ENCODE measurements at places on chromosomes 5 and 9. TPM values are rescaled to one million over a fixed set of nuclear protein-coding genes. Genes with fewer than 3 reads are reported as not detected.

The ADAMTS6 gene
- total RNA-seq: 8.9 TPM

The OBP2B gene
- not detected for total RNA-seq

The DDX46 gene
- total RNA-seq: 84.1 TPM

The TAF11L10 gene
- total RNA-seq: not detected

The ELAVL2 gene
- not detected for total RNA-seq

The ANGPTL2 gene
- total RNA-seq: 19.6 TPM

The PCDHGA3 gene
- 9.2 TPM for total RNA-seq

The ABO gene
- 4.8 TPM for total RNA-seq

The LCN9 gene
- not detected for total RNA-seq

The TRPM3 gene
- total RNA-seq: 3.3 TPM

GRCh38 chr9:14293801-14294200 lies 20.1 kb downstream of the NFIB start:
- no peaks in the 10 kb centered on the region for H3K27me3 ChIP-seq
- peak overlapping the region; percentile 24 for H3K27ac ChIP-seq
- H3K4me1 ChIP-seq: no peaks in the 10 kb centered on the region
- H3K36me3 ChIP-seq: no peaks in the 10 kb centered on the region

DNA sequence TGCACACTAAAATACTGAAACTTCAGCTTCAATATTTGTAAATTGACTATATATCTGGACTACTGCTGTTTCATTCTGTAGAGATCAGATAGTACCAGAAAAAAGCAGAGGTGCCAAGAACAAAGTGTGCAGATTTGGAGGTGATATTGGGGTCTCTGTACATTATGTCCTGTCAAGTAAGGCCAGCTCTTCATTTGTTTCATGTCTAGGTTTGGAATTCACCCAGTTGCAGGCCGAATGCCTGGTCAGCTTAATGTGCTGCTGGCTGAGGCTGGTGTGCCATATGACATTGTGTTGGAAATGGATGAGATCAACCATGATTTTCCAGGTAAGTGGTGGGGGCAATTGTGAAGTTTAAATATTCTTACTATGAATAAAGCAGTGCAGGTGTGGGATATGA lies 96.9 kb downstream of the NNT start:
- no peak overlapping the region for H3K27ac ChIP-seq
- no peak for DNase-seq
- H3K4me3 ChIP-seq: no peak overlapping the region
- H3K27me3 ChIP-seq: no peaks in the 10 kb centered on the region

DNA sequence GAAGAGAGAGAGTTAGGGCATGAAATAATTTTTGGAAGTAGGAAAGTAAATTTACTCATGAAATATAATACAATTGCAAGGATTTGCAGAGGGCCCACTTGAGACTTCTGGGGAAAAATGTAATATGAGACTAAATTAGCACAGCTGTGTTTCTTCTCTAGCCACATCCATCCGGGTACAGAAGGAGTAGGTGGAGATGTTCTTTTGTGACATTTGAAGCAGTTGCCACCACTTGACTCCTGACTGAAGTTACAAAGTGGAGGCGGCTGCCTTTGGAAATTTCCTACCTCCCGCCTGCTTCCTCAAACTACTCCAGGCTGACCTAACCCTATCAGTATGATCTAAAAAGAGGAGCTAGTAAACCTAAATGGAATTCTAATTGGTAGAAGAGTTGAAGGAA lies 58.1 kb upstream of the SHISAL2B start:
- no peaks in the 10 kb centered on the region for H3K36me3 ChIP-seq
- no peaks in the 10 kb centered on the region for H3K4me1 ChIP-seq
- H3K27me3 ChIP-seq: no peaks in the 10 kb centered on the region
- no peak overlapping the region for H3K27ac ChIP-seq

- no peak overlapping the region for H3K27ac ChIP-seq
- H3K4me3 ChIP-seq: no peak overlapping the region
- peaks cover 96% of the 10 kb centered on the region for H3K36me3 ChIP-seq
- no peak for DNase-seq
- H3K27me3 ChIP-seq: no peaks in the 10 kb centered on the region
Measured at GRCh38 chr9:113183956-113184488, 33.2 kb downstream of the SLC31A2 start.

DNA sequence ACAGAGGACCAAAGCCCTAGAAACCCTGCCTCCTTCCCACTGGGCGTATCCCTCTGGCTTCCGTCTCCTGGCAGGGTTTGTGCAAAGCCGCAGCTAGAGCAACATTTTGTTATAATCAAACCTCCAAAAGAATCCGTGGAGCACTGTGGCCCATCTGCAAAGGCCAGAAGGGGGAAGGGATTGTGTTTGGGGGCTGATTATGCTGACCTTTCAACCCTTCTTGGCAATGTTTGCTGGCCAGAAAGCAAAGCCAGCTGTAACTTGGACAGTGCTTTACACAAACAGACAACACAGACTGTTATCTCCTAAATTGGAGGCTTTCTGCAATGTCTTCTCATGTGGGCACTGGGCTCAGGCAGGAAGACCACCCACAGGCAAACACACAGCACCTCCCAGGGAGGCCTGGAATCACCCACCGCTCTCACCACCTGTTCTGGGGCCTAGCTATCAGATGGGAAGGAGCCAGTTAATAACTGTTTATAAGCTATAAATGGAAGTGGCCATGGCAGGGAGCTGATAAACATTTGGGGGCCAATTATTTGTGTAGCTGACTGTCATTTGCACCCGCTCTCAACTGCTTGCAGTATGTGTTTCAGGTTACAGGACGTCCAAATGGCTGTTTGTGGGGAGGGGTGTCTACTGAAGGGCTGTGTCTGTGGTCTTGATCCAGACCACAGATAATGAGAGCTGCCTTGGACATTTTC lies 121.6 kb upstream of the ERCC6L2 start:
- no peaks in the 10 kb centered on the region for H3K27me3 ChIP-seq
- H3K4me3 ChIP-seq: no peak overlapping the region
- H3K36me3 ChIP-seq: no peaks in the 10 kb centered on the region
- H3K27ac ChIP-seq: no peak overlapping the region
- DNase-seq: no peak

- H3K27me3 ChIP-seq: no peaks in the 10 kb centered on the region
- no peak for DNase-seq
- no peak overlapping the region for H3K4me3 ChIP-seq
- H3K36me3 ChIP-seq: no peaks in the 10 kb centered on the region
- H3K27ac ChIP-seq: no peak overlapping the region
Measured at GRCh38 chr5:9340085-9340484, 205.8 kb downstream of the SEMA5A start.

- no peaks in the 10 kb centered on the region for H3K36me3 ChIP-seq
- no peak overlapping the region for H3K27ac ChIP-seq
- no peak overlapping the region for H3K4me3 ChIP-seq
- no peaks in the 10 kb centered on the region for H3K27me3 ChIP-seq
- no peaks in the 10 kb centered on the region for H3K4me1 ChIP-seq
Measured at GRCh38 chr9:111759762-111760639, 34.7 kb downstream of the SHOC1 start.

- peak overlapping the region; percentile 49 for H3K27ac ChIP-seq
- no peaks in the 10 kb centered on the region for H3K36me3 ChIP-seq
- H3K4me1 ChIP-seq: peaks cover 19% of the 10 kb centered on the region
- H3K4me3 ChIP-seq: no peak overlapping the region
- no peaks in the 10 kb centered on the region for H3K27me3 ChIP-seq
Measured at GRCh38 chr9:6433410-6433809, 20.4 kb downstream of the UHRF2 start.

- H3K27ac ChIP-seq: no peak overlapping the region
- no peak for DNase-seq
- H3K27me3 ChIP-seq: no peaks in the 10 kb centered on the region
- H3K4me1 ChIP-seq: no peaks in the 10 kb centered on the region
Measured at GRCh38 chr9:137570566-137570965, 8.2 kb downstream of the DPH7 start.

DNA sequence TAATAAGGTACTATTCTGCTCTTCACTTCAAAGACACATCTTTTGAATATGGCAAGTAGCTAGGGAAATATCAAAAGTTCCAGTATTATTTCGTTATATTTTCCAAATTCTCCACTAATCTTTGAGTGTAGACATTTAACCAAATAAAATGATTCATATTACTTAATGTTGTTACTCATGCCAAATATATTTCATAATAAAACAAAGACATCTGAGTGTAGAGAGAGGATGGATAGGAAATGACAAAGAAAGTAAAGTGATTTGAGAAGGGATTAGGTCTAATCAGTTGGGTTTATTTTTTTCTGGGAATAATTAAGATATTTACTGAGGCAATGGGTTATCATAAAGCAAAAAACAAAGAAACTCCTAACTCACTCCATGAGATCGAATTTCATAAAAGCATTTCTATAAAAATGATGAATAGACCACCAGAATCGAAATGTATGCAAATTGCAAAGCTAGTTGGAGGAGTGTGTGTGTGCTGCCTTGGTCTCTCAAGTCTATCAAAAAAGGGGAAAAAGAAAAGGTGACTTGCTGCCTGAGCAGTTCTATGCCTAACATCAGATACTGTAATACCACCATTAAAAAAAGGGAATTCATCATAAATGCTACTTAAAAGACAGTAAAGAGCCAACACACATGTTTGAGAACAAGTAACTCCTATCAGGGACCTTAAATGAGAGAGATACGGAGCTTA lies 255.5 kb downstream of the PDE4D start:
- H3K27me3 ChIP-seq: no peaks in the 10 kb centered on the region
- no peaks in the 10 kb centered on the region for H3K4me1 ChIP-seq
- H3K27ac ChIP-seq: no peak overlapping the region
- H3K4me3 ChIP-seq: no peak overlapping the region
- no peaks in the 10 kb centered on the region for H3K36me3 ChIP-seq

DNA sequence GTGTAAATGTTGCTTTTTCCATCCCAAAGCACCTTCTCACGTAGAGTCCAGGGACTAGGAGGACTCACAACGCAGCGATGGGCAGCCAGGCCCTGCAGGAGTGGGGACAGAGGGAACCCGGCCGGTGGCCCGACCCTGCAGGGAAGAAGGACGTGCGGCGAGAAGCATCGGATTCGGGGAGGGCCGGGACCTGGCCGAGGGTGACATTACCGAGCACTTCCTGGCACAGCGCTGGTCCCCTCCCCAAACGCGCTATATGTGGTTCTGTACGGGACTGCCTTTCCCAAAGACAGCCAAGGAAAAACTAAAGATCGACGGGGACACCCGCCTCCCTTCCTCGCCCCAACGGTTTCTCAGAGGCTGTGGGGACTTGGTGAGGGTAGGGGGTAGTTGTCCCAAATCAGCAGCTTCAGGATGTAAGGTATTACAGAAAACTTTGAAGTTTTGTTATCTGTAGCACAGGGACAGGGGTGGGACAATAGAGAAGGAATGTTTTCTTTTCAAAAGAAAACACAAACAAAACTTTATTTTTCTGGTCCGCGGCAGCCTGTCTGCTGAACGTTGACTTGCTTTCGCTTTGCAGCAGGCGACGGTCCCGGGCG lies 887 bp upstream of the MAP3K1 start:
- no peaks in the 10 kb centered on the region for H3K36me3 ChIP-seq
- H3K4me3 ChIP-seq: peak overlapping the region; percentile 91
- no peak for DNase-seq

DNA sequence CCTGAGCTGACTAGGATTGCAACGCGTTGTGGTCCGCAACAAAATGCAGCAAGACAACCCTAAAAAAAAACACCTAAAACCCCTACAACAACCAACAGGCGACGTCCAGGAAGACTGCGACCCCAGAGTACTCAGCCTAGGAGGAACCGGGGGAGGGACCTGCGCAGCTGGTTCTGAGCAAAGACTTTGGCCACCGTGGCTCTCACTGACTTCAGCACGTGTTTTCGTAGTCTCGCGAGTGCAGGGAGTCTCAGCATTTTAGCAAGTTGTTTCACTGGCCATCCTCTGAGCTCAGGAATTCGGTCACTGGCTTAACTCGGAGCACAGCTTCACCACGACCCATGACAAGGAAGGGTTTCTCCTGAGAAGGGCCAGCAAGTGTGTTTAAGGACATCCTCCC lies 8.6 kb upstream of the ZDHHC11 start:
- no peak for DNase-seq
- H3K4me1 ChIP-seq: no peaks in the 10 kb centered on the region
- H3K36me3 ChIP-seq: peaks cover 18% of the 10 kb centered on the region
- no peaks in the 10 kb centered on the region for H3K27me3 ChIP-seq

DNA sequence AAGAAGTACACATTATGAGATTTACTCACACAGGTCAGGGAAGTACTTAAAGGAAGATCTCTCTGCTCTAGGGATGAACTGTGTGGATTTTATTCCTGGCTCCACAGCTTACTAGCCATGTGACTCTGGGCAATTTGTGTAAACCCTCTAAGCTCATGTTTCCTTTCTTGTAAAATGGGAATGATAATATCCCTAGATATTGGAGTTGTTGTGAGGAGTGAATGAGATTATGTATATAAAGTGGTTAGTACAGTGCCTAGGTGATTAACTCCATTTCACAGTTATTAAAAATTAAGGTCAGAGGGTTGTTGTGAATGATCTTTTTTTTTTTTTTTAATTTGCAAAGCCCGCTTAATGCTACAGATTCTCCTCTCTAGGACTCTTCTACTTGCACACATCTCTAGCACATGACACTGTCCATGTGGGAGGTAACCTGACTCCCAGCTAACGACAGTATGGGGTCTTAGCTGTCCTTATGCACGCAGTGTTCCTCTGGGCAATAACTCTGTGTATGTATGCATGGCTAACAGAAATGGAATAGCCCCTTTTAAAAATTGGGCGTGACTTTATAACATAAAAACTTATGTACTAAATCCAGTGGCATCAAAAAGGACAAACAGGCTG lies 23.9 kb upstream of the MYOT start:
- no peaks in the 10 kb centered on the region for H3K36me3 ChIP-seq
- H3K4me1 ChIP-seq: no peaks in the 10 kb centered on the region
- no peak for DNase-seq
- no peak overlapping the region for H3K27ac ChIP-seq

GRCh38 chr5:1101961-1102713 lies 9.7 kb downstream of the SLC12A7 start:
- H3K36me3 ChIP-seq: no peaks in the 10 kb centered on the region
- no peak for DNase-seq
- H3K27me3 ChIP-seq: no peaks in the 10 kb centered on the region

GRCh38 chr9:127424676-127424999 lies 456 bp downstream of the ZNF79 start:
- H3K4me1 ChIP-seq: peaks cover 28% of the 10 kb centered on the region
- peaks cover 19% of the 10 kb centered on the region for H3K36me3 ChIP-seq
- H3K27me3 ChIP-seq: no peaks in the 10 kb centered on the region
- DNase-seq: no peak
- H3K27ac ChIP-seq: peak overlapping the region; percentile 79

GRCh38 chr9:73845954-73846690 lies 651.0 kb upstream of the RORB start:
- H3K27me3 ChIP-seq: no peaks in the 10 kb centered on the region
- H3K27ac ChIP-seq: no peak overlapping the region
- no peak overlapping the region for H3K4me3 ChIP-seq
- H3K4me1 ChIP-seq: no peaks in the 10 kb centered on the region
